ENCODE measurements at places on chromosomes 6 and 20.

- DNase-seq: no peak
These were observed 15.6 kb upstream of the SHLD1 start for GRCh38 chr20:5734602-5735001.

DNA sequence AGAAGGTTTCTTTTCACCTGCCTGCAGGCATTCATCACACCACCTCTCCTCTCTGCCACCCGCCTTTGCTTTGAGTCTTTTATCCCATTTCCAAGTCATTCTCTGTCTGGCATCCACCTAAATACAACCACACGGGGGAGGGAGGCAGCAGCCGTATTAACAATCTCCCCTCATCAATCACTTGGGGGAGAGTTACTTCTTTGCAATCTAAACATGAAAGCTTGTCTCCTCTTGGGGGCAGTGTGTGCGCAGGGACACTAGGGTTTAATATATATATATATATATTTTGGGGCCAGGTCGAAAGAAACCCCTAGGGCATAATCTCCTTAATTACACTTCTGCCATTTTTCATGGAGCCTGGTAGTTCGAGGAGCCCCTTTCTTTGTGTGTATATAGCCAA is 214.5 kb downstream of the TSHZ2 start:
- DNase-seq: no peak

DNA sequence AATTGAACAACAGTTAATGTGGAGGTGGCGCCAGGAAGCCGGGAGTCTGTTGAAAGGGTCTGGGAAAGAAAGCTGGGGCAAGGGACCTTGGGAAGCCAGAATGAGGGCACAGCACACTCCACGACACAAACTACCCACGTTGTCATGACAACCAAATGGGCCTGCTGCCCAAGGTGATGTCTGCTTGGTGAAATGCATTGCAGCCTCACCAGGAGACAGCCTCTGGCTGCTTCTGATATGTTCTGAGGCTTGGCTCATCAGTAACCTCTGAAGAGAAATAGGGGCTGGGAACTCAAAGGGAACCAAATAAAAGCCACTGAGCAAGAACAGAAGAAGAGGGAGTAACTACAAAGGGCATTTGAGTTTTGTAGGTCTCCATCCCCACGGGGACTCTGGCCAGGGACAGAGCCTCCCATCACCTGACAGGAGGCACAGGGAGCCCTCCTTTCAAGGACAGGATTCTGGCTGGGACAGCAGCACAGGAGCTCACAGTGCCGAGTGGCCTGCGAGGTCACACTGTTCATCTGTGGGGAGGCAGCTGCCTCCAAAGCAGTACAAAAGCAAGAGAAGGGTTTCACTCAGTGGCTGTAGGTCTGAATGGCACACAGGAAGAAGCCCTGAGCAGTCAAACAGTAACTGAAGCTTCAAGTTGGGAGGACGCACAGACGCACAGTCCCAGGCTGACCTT is 44.6 kb upstream of the KCNK16 start:
- no peak for DNase-seq

- DNase-seq: no peak
These were observed 235.7 kb upstream of the ZNF217 start for GRCh38 chr20:53829255-53829723.

DNA sequence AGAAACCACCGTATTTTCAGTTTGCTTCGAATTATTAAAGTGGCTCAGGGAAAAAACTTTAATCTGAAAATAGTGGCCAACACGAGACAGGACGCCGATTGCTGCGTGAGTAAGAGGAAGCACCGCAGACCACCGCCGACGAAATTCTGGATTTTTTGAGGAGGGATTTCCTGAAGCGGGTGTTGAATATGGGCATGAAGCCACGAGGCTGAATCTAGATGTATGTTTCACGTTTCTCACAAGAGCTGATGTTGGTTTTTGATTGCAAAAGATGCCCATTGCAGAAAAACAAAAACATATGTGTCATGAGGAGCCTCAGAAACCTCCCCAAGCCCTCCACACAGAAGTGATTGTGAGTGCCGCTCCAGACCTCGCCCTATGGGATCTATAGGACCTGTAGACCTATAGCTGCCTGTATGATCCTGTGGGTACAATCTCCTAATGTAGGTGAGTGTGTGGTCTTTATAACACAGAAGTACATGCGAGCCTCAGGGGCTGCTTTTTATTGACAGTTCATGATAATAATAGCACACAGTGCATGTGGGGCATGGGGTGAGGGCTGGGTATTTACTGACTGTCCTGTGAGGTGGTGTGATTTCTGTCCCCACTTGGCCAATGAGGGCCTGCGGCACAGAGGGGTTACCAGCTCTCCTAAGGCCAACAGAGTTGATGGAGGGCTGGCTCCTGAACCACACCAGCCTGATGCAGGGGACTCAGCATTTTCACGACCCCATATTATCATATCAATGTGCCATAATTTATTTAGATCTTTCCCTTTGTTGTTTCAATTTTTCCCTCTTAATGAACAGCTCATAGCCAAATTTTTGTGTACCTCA is 243.9 kb downstream of the DLL1 start:
- no peak for DNase-seq

- DNase-seq: no peak
These were observed 145.3 kb downstream of the AIG1 start for GRCh38 chr6:143205991-143206390.

- no peak for DNase-seq
These were observed 374.0 kb downstream of the HDGFL1 start for GRCh38 chr6:22943327-22943726.

DNA sequence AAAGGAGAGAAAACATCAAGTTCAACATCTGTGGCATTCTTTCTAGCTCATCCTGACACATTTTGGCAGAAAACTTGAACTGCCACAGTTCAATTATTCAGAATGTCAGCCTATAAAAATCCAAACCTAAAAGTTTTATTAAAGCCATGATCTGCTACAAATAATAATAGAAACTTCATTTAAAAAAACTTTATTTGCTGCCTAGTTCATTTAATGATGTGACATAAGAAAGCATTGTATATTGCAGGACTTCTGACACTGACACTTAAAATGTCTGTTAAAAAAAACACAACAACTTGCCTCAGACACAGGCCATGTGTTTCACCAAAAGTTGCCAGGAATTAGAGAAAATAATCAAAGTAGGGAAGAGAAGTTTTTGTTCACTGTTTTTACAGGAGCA is 88.3 kb upstream of the HTR1E start:
- DNase-seq: no peak

- DNase-seq: no peak
These were observed 53.6 kb downstream of the CDC40 start for GRCh38 chr6:110233770-110234374.

- no peak for DNase-seq
These were observed 159.8 kb upstream of the ECI2 start for GRCh38 chr6:4295058-4295782.

GRCh38 chr6:113697632-113698410 is 159.3 kb upstream of the MARCKS start:
- DNase-seq: no peak

DNA sequence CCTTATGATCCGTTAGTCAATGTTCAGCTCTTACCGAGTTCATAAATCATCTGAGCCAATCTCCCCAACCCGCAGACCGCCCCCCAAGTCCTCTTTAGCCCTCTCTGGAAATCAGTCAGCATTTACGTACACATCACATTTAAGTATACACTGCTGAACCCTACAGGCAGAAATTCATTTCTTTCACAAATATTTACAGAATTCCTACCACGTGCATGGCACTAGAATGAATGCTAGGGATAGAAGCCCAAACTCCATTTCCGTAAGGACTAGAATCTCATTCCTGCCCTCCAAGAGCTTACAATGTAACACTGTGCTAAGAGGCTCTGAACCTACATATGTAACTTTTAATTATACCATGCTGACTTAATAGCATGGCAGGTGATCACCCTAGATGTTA is 1.8 kb downstream of the OSER1 start:
- no peak for DNase-seq

DNA sequence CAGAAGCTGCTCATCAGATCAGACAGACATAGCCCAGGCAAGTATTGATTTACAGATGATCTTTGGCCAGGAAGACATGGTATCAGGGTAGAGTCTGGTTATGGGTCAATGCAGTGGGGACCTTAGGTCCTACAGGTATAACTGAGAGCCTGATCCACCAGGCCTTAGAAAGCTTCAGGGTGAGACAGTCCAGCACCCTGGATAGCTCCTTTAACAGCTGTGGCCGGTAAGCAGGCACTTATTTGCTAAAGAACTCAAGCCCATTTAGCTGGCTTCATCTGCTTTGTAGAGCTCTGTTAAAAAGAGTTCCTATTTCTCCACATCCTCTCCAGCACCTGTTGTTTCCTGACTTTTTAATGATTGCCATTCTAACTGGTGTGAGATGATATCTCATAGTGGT is 39.6 kb downstream of the ESR1 start:
- DNase-seq: no peak

- no peak for DNase-seq
These were observed 583.7 kb downstream of the EPM2A start for GRCh38 chr6:145151624-145152023.

DNA sequence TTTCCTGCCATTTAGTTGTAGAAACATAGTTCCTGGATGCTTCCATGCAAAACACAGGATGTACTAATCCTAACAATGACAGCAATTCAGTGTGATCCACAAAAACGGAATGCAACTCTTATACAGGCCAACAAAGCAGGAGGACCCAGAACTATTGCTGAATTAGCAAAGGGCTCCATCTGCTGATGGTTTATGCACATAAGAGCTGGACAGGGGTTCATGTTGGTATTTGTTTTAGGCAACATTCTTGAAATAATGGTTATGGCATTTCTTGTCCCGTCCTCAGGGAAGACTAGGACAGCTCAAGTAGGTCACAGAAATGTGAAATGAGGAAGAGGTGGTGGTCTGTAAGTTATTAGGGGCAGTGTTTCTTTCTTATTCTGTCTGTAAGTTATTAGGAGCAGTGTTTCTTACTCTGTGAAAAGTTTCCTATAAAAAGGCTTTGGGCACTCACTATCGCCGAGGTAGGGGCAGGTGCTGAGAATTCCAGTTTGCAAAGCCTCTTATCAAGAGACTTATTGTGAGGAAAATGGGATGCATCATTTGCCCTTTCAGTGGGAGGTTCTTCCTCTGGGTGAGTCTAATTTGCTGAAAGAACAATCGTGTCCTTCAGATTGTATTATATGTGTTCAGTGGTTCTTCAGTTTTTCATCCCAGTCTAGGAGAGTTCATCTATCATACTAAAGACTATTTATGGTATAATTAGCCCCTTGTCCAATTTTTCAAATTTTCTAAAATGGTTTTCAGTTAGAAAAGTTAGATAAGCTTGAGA is 171.1 kb downstream of the MCHR2 start:
- no peak for DNase-seq

- no peak for DNase-seq
These were observed 119.2 kb downstream of the TINAG start for GRCh38 chr6:54427396-54427937.

- DNase-seq: no peak
These were observed 25.5 kb downstream of the SERPINB1 start for GRCh38 chr6:2816158-2816557.

GRCh38 chr6:24149296-24149695 is 23.3 kb downstream of the NRSN1 start:
- no peak for DNase-seq

DNA sequence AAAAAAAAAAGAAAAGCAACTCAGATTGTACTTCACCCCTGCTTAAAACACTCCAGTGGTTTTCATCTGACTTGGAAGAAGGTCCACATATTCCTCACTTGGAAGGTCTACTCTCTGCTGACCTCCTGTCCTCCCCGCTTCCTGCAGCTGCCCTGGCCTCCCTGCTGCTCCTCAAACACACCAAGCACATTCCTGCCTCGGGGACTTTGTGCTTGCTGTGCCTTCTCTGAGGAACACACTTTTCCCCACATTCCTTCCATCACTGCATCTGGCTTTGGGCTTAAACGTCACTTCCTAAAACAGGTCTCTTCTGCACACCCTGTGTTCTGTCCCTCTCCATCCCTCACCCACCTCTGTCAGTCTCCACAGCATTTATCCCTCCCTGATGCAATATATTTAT is 4.9 kb upstream of the PDYN start:
- DNase-seq: no peak

- DNase-seq: no peak
These were observed 10.1 kb upstream of the HDAC2 start for GRCh38 chr6:113980937-113981554.

DNA sequence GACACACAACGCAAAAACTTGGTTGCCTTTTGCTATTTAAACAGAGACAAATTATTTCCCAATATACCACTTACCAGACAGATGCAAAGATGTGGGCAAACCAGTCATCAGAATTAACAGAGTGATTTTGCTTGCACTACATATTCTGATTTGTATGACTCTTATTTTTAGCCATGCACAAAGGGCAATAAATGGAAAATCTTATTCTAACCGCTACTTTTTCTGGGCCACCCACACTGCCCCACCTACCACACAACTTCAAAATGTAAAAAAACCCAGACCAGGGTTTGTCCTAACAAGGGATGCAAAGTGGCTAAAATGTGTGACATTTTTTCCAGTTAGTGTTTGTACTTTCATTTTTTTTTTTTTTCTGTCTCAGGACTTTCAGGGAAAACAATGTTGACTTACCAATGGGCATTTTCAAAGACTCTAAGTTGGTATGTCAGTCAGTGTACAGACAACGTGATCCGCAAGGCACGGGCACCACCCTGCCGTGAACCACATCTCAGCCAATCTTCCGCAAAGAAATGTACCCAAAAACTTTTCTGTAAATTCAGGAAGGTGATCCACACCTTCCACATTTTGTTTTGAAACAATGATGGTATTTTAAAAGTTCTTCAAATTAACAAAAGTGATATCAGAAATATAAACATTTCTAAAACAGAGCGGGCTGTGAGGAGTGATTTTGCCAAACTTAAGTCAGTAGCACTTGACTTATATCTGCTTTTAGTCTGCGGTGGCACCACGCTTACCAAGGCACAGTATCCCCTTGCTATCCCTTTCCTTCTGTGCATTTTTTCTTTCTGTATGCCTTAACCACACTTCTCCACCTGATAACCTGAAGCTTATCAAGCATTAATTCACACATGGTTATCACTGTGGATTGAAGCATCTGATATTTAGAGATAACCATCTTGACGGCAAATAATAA is 185.6 kb downstream of the GJA10 start:
- DNase-seq: no peak

DNA sequence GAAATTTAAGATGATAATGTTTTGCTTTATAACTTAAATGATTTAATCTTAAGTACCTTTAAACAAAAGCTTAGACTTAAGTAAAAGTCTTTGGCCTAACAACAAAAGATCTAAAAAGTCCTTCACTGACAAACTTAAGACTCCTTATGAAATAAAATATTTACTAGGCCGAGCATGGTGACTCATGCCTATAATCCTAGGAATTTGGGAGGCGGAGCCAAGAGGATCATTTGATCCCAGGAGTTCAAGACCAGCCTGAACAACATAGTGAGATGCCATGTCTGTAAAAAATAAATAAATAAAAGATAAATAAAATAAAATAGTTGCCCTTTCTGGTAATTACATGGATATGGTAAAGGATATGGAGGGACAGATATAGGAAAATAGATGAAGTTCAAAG is 12.4 kb downstream of the KATNA1 start:
- no peak for DNase-seq

- DNase-seq: no peak
These were observed 14.6 kb upstream of the AFDN start for GRCh38 chr6:167812088-167812487.
